Suppressor macrophage treated with lipopolysaccharide for 4 hours (primary cell): ENCODE measurements at places on chromosomes 4 and X.

DNA sequence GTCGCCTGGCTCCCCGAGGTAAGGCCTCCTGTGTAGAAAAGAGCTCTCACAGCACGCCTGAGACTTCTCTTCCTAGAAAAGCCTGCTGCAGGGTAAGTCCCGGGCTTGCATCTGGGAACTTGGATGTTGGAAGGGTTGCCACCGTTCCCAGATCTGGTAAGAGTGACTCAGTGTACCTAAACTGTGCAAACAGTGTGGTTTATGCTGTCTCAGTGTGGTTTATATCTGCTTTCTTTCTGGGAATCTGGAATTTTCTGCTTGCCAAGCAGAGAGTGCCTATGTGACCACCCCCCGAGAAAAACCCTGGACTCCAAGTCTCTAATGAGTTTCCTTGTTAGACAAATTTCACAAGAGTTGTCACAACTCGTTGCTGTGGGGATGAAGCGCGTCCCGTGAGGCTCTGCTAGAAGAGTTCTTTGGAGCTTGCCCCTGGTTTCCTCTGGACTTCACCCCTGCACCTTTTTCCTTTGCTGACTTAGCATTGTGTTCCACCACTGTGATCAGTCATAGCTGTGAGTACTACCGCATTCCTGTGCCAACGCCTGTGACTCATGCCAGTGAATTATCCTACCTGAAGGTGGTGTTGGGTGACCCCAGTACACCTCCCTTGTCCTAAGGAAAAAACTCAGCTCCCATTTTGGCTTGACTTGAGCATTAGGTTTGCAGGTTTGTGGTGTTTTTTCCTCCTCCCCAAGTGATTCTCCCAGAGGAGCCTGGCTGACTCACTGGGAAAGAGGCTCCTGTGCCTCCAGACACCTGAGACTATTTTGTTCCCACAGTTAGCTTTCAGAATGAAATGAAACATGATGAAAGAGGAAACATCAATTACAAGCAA, 14.5 kb downstream of the SLC2A9 start:
- peak; percentile 35 for DNase-seq

DNA sequence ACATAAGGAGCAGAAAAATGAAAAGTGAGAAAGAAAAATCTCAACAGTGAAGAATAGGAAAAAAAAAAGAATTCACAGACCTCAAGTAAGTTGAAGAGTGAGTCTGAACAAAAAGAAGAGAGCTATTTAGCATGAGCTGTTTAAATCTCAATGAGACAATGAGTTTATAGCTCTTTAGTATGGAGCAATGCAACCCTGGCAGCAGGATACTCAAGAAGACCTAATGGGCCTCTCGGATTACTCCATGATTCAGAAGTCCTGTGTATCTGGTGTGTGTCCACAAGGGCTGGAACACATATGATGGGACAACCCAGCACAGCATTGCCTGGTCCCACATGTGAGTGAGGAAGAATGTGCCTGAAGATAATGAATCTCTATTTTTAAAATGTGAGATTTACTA, 563.1 kb upstream of the INTU start:
- DNase-seq, result no peak

DNA sequence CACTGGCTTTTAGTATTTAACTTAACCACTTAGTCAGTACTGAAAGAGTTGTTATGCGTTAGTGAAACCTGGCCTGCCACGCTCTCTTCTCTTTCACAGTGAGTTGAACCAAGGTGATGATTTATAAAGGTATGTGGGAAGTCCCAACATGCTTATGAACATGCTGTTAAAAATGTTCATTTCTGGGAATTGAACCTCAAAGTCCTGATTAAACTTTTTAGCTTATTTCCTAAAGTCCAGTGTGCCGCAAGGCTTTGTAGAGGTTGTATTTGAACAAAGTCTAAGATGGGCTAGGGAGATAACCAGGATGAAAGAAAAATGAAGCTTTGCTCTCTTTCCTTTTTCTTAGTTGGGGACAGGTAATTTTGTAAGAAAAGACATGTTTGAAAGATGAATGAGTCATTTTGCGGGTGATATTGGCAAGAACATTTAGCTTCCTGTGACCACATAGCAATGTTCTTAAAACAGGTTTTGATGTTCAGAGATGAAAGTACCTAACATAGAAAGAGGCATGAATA, 270.3 kb downstream of the DTHD1 start:
- no peak for DNase-seq

DNA sequence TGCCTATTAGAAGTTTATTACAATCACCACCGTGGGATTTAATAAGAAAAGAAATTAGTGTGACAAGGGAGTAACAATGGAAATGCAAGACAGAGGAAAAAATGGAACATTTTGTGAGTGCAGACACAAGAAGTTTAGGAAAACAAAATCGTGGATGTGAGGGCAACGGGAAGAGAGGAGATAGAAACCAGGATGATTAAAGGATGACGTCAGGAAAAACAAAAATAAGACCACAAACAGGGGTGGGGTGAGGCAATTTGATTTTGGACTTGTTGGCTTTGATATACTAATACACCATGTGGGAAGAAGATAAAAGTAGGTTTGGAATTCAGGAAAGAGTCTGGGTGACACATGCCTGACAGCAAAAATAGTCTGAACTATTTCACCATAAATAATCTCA, 38.2 kb upstream of the GPM6A start:
- no peak for DNase-seq
